Stimulated activated CD8-positive, alpha-beta memory T cell treated with anti-CD3 and anti-CD28 coated beads, Interleukin-7, amount 100 ng/mL, for 1 hour (primary cell): ENCODE measurements at places on chromosomes 2 and 18.

DNA sequence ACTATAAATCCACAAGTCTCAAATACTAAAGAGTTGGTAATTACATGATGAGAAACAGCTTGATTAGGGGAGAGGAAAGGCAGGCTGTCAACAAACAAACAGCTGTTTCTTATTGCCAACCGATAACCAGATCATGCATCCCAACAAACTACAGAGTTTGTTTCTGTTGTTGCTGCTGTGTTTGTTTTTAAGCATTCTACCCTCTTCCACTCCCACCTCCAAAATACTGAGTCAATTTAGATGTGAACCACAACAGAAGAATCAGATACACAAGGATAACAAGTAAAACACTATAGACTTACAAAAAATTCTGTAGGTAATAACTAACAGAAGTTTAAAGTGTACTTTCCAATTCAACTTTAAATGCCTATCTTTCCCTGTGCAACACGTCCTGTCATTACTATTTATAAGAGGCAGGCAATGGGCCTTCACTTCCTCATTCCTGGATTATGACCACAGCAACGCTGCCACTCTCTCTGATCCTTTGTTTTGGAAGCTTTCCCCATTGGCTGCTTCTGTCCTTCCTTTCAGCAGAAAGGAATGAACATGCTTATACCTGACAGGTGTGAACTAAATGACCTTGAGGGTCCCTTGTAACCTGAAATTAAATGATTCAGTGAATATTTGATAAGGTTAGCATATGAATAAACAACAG is 152.0 kb downstream of the SRBD1 start:
- no peak for DNase-seq

DNA sequence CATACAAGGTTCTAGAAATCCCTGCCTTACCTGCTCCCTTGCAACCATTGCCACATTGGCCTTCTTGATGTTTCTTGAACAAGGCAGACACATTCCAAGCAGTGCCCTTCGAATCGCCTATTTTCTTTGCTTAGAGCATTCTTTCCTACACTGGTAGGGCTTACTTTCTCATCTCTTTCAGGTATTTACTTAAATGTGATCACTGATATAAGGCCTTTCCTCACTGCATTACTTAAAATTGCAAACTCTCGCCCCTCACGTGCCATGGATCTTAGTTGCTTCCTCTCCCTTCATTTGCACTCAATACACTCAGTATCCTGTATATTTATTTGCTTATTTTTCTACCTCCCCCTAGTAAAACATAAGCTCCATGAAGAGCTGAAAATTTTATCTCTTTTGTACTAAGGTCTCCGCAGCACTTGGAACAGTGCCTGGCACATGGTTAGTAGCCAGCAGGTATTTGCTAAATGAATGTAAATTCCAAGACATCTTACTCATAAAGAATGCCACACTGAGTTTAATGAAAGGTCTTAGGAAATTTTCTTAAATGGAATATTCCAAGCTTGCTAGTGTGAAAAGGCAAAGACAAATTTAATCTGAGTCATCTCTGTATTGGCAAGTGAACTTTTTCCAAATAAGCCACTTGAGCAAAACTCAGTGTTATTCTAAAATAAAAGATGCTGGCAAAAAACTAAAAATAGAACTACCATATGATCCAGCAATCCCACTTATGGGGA is 42.4 kb upstream of the FIGN start:
- DNase-seq = no peak

DNA sequence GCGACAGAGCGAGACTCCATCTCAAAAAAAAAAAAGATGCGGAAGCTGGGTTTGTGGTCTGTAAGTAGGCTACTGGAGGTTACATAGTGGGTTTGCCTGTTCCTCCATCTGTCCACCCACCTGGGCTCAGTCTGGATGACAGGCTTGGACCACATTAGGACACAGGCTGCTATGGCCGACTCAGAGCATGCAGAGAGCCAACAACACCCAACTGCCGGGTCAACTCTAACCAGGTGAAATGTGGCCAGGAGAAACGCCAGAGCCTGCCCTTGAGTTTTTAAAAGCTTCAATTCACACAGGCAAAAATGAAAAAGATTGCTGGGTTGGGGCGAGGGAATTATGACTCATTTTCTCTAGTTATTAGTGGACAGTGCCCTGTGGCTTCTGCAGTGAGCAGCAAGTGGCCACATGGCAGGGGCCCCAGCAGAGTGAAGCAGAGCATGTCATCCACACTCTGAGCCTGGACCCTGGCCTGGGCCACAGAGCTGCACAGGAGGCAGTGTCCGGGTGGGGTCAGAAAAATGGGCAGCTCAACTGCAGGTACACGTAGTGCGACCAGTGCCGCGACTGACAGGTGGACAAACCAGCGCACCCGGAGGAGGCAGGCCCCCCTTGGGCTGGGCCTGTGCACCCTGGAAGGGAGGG is 67.4 kb downstream of the BIN1 start:
- DNase-seq = no peak

- no peak for DNase-seq
Measured at GRCh38 chr18:25798046-25798445, 292.4 kb downstream of the SS18 start.

GRCh38 chr2:234690569-234691213 is 193.8 kb upstream of the ARL4C start:
- no peak for DNase-seq

GRCh38 chr18:28045880-28046279 is 131.1 kb downstream of the CDH2 start:
- no peak for DNase-seq

GRCh38 chr18:56413862-56414261 is 224.5 kb downstream of the TXNL1 start:
- no peak for DNase-seq

DNA sequence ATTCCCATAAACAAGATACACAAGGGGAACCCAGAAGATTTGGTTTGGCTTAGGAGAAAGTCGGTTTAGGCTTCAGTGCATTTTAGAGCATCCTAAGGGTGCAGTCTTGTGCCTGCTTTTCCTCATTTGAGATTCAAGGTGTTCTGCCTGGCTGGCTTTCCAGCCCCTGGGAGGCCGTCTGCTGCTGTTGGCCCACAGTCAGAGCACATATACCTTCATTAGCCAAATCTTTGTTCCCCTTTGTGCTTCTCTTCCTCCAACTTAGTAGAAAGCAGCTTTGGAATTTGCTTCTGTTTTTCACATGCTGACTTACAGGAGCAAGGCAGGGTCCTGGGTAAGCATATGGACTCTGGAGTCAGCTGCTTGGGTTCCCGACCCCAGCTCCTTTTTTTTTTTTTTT is 477.1 kb upstream of the TCF4 start:
- no peak for DNase-seq

DNA sequence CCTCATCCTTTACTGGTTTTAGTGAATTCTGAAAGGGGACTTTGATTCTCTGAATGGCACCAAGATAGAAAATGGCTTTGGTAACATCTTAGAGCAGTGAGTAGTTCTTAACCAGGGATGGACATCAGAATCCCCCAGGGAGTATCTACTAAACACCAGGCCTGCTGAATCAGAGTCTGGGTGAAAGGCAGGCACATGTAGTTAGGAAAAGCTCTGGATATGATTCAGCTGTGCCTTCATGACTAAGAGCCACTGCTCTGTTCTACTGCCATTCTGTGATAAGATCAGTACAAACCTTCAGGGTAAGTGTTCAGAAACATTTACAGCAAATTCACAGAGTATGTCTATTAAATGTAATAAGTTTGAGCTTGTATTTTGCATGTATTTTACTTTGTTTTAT is 46.2 kb upstream of the B3GNT2 start:
- no peak for DNase-seq

DNA sequence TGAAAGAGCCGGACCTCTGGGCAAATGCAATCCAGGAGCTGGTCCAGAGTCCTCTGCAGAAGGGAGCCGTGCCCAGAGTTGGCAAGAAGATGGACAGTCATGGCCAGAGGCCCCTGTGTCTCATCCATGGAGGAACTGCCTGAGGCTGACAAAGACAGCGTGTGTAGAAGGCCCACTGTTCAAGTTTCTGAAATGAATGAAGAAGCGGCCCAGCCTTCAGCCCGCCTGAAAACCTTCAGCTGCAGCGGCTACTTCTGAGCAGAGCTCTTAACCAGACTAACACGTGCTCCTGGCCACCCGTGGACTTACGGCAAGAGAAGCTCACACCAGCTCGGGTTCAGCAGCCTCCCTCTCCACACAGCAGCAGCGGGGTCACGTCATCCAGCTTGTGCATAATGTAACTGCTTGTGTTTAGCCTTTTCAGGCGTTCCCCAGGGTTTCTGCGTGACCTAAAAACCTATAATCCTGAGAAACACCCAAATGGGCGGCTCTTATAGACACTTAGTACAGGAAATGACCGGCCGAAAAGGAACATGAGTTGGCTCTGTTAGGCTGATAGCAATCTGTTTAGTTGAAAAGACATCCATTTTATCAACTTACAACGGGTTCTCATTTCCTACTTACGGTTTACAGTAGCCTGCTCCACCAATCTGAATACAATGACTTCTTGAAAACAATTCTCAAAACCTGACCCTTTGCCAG is at the start of gene FAM124B:
FAM124B (minus strand) TSS at position 467 of the 702 bp plus-strand sequence; CDS start at position 128, 339 bp downstream.
- no peak for DNase-seq

DNA sequence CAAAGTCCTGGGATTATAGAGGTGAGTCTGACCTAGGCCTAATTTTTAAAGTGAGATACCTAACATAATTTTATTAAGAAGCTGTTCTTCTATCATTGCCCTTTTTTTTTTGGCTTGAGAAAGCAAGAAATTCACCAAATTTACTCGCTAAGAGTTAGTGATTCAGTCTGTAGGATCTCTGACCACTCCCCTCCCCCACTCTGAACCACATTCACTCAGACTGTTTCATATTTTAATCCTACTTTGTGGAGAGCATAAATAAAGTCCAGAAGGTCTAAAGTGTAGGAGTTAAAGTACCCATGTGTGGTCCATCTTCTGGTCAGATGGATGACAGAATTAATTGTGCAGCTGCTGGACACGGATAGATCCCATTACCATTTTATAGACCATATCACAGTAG is 115.8 kb upstream of the MGAT5 start:
- DNase-seq = no peak

- DNase-seq = no peak
Measured at GRCh38 chr2:37975808-37976207, 50.7 kb downstream of the RMDN2 start.

DNA sequence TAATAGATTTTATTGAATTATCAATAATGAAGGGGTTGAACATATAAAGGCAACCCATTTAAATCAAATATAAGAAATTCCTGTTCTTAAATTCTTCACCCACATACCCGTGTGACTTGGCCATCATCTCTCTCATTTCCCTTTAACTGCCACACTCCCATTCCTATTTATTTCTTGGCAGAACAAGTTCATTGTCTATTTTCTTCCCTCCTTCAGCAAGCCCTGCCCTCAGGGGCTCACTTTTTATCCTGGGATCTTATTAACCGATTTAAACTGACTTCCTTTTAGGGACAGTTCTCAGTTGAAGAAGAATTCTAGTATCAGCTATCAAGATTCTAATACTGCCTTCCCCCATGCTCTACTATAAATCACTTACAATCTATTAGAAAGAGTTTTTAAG is 123.2 kb downstream of the FTCDNL1 start:
- no peak for DNase-seq
